ENCODE measurements at places on chromosomes 7 and 10. TPM values are rescaled to one million over a fixed set of nuclear protein-coding genes. Genes with fewer than 3 reads are reported as not detected.

CRPPA gene
- 2.0 TPM for total RNA-seq

OPALIN gene
- not detected for total RNA-seq

DNA sequence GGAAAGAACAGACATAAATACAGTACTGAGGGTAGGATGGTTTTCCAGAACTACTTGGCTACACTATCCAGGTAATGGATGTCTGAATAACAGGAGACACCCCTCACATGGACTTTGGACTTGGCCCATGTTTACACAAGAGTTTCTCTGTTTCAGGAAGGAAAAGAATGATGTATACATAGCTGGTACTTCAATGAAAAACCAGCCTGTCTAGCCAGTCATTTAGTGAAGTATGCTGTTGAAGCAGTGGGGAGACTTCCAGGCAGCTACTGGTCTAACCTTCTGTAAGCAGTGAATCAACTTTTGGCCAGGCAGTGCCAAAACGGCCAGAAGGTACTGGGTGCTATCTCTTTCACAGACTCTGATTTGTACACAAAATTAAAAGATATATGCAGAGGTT, 135.0 kb downstream of the MBL2 start:
- no peak for DNase-seq

DNA sequence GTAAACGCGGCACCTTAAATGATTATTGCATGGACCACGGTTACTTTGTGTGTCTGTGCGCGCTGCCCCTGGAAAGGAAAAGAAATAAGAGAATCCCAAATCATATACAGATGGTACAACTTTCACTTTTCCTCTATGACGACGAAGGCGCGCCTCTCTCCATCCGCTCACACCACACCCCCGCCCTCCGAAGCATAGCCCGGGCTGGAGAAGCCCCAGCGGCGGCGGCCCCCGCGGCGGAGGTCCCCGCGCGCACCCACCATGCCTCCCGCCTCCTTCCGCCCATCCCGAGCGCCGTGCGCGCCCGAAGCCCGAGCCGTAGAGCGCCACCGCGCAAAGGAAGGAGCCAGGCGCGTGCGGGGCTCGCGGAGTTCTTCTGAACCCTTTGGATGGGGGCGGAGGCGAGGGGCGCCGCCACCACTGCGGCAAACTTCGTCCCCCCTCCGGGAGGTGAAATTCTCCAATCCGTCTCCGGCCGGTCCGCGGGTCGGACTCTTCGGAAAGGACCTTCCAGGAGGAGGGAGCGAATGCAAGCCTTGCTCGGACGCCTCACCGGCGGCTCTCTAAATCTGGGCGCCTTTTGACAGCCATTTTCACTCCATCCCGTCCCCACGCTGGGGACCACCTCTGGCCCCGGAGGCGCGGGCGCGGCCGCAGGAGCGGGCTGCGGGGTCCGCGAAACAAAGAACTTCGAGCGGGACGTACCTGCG, 588 bp downstream of the GLI3 start:
- DNase-seq = peak; percentile 69
